ENCODE measurements at places on chromosomes 1 and 21.
A peak's percentile ranks its signal among the peaks of the same experiment; 100 is the strongest.

- no peak for DNase-seq
Observed at GRCh38 chr21:32523988-32524719, 61.2 kb downstream of the TCP10L start.

GRCh38 chr1:64231654-64232053, 28.2 kb downstream of the UBE2U start:
- no peak for DNase-seq

- no peak for DNase-seq
Observed at GRCh38 chr21:41054018-41054578, 113.9 kb upstream of the BACE2 start.

DNA sequence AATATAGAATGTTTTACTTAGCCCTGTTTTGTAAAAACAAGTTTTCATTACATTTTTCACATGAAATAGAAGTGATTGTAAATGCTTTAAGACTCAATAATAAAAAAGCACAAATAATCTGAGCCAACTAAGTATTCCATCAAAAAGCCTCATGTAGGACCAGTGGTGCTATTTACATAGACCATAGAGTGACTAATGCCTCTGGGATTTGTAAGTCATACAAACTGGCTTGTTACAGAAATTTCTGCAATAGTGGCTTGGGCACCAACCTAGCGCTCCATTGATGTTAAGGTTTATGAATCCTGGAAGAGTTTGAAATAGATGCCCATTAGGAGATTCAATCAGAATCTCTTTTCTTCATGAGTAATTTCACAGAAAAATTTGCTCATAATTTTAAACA, 31.9 kb downstream of the ZMYM1 start:
- no peak for DNase-seq

- DNase-seq = no peak
Observed at GRCh38 chr1:110979154-110979553, 15.4 kb upstream of the LRIF1 start.

GRCh38 chr1:98322086-98322485, 339.4 kb upstream of the SNX7 start:
- DNase-seq = no peak

- peak; percentile 84 for DNase-seq
Observed at GRCh38 chr1:6245869-6246496, 2.0 kb downstream of the HES3 start.

GRCh38 chr1:248825136-248825535, 579 bp downstream of the SH3BP5L start:
- no peak for DNase-seq

DNA sequence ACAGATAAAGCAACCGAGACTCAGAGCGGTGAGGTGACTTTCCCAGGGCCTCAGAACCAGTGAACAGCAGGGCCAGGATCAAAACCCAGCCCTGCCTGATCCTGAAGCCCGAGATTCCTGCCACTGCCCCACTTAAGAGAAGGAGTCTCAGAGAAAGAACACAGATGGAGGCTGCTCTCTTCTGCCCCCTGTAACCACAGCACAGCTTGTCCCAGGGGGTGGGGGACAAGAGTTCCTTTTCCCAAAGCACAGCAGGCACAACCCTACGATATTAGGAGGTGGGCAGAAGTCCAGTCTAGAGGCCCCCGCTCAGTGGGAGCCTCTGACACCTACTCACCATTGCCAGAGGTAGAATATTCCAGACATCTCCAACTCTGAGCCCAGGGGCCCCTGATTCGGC, 24.0 kb upstream of the VWA5B1 start:
- no peak for DNase-seq

GRCh38 chr1:67711855-67712212, 26.8 kb downstream of the GADD45A start:
- DNase-seq = no peak

- no peak for DNase-seq
Observed at GRCh38 chr1:86515597-86515996, 31.3 kb upstream of the CLCA4 start.

- DNase-seq = peak; percentile 56
Observed at GRCh38 chr1:167659450-167659849, 29.4 kb downstream of the RCSD1 start.

GRCh38 chr1:181493885-181494284, 10.6 kb downstream of the CACNA1E start:
- DNase-seq = no peak

GRCh38 chr1:81733480-81733879, 67.3 kb upstream of the ADGRL2 start:
- no peak for DNase-seq

DNA sequence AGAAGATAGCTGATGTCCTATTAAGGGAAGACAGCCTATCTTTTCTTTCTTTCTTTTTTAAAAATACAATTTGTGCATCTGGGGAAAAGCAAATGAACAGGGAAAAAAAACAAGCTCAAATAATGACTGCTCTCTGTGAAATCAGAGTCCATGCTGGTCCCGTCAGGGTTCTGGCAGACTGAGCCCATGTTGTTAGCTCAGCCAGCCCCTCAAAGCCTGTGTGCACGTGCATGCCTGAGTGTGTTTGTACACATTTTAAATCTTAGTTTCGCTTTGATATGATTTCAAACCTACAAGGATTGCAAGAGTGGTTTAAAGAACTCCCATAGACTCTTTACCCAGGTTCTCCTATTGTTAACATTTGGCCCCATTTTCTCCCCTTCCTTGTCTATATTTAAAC, 231.8 kb upstream of the GREM2 start:
- DNase-seq = no peak

GRCh38 chr1:171984850-171985485, 143.7 kb downstream of the DNM3 start:
- DNase-seq = peak; percentile 71

- no peak for DNase-seq
Observed at GRCh38 chr1:30888391-30888790, 20.2 kb downstream of the SDC3 start.
